ENCODE measurements at places on chromosomes 3 and 15.
A peak's percentile ranks its signal among the peaks of the same experiment; 100 is the strongest.

- DNase-seq = peak; percentile 82
These were observed 51.0 kb downstream of the VGLL4 start for GRCh38 chr3:11592445-11593298.

DNA sequence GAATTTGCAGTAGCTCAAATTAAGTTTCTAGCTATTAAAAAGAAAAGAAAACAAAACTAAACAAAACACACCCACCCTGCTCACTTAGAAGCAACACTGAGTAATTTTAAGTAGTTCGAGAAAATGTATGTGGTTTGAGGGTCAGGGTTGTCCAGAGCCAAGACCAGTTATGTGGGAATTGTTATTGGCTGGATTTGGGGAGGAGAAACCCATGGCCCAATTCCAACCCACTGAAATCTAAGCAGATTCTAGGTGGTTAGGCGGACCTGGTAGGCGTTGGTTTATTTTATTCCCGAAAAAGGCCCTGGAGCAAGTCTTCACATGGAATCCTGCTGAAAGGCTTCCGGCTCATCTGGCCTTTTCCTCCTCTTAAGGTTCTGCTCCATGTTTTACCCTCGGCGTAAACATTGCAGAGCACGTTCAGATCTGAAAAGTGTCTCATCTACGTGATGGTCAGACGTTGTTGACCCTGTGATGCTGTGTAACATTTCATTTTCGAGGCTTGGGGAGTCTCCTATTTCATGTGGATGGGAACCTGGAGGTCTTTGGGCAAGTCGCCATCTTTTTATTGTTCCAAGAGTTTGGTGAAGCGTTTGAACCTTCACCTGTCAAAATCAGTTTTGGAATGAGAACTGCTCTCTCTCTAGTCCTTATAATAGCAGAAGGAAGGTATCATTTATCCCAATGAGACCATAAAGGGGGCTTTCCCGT is 64.0 kb downstream of the FLNB start:
- no peak for DNase-seq

- DNase-seq = no peak
These were observed 204.9 kb downstream of the CNTN4 start for GRCh38 chr3:2303566-2303965.

GRCh38 chr3:130843441-130843840 is 50.4 kb upstream of the ATP2C1 start:
- no peak for DNase-seq

GRCh38 chr3:9778143-9779074 is 8.7 kb upstream of the CAMK1 start:
- DNase-seq = no peak

DNA sequence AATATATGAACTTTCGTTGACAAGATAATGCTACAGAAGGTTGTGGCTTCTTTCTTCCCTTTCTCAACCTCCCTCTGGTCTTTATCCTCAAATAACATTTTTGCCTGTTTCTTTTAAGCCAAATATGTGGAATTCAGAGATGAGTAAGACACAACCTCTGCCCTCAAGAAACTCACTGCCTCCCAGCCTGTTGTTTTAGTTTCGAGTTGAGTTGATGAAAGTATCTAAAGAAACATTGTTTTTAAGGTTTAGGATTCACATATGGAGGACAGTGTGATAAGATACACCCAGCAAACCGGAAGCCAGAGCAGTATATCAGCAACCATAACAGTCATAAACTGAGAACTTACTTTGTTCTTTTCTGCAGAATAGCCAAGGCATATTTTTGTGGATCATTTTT is 218.6 kb downstream of the THSD4 start:
- DNase-seq = no peak

DNA sequence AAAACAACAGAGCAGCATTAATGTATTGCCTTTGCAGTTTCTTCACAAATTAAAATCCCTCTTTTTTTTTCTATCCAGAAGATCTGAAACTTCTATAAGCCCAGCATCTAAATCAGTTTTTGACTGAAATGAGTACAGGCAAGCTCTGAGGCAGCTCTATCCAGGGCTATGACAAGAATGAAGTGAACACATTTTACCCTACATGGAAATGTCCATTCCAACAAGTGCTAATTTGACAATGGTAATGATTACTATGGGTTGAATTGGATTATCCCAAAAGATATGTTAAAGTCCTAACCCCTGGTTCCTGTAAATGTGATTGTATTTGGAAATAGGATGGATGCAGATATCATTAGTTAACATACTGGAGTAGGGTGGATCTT is 115.7 kb downstream of the RPL22L1 start:
- DNase-seq = no peak

DNA sequence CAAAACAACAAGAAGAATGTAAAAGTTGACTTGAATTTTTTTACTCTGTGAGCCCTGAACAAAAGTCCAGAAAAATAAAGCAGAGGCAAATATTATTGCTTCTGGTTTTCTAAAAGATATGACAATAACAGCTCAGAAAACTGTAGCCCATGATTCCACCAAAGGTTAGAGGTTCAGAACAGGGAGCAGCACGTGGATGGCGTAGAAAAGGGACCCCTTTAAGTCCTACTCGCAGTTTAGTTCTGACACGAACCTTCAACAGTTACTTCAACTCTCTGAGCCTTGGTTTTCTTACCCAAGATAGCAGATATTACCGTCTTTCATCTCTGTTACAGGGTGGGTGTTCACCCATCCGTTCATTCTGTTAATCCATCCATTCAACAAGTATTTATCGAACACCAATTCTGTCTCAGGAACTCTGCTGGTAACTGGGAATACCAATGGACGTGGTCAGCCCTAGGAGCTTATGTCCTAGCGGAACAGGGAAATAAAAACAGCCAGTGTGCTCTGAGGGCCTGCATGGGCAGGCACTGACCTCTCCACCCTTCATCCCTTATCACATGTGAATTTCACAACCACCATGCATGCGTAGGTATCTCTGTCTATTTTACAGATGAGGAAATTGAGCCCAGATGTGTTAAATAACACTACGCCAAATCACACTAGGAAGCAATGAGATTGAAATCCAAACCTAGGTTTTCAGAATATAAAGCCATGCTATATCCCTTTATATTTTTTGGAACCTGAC is 274.2 kb upstream of the ICE2 start:
- DNase-seq = no peak

DNA sequence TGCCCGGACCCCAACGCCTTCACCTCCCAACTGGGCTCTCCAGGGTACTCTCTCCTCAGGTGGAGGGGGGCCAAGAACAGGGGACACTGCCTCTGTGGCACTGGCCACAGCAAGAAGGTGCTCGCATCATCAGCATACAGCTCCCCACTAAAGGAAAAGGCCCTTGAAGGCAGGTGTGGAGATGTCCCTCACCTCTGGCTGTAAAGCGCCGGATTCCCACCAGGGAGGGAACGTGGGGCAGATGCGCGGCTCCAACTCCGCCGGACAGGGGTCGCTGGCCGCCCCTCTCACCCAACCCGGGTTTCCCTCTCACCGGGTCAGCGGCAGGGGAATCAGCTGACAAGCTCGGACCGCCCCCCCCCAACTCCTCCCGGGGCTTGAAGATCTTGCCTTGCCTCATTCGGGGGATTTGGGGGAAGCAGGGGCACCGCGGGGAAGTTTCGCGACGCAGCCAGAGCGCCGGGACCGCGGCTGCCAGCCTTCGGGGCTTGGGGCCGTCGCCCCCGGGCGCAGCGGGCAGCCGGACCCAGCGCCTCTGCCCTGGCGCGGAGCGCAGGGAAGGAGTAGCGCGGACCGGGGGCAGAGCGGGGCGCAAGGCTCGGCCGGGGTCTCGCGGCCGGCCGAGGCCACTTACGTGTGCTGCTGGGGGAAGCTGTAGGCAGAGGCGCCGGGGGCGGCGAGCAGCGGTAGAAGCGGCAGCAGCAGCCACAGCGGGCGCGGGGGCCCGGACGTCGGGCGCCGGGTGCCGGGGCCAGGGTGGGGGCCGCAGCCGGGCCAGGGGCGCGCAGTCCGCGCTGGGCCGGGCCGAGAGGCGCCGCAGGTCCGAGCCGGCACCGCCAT is 630 bp downstream of the CACNA2D2 start:
- peak; percentile 11 for DNase-seq

- no peak for DNase-seq
These were observed 220.2 kb upstream of the LRTM1 start for GRCh38 chr3:55147856-55148720.

DNA sequence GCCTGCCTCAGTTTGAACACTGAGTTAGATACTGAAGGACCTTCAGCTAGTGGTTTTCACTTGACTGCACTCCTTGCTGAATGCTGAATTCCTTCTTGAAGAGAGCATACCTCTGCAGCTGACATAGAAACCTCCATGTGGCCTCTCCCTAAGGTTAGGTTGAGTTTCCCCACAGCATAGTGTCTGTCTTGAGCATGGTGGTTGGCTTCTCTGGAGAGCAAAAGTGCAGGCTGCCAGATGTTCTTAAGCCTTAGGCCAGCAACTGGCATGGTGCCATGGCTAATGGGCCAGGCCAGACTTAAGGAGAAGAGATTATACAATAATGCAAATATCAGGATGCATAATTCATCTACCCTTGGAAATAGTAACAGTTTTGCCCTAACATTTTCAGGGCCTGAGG is 545.6 kb upstream of the ZNF385D start:
- DNase-seq = peak; percentile 19

DNA sequence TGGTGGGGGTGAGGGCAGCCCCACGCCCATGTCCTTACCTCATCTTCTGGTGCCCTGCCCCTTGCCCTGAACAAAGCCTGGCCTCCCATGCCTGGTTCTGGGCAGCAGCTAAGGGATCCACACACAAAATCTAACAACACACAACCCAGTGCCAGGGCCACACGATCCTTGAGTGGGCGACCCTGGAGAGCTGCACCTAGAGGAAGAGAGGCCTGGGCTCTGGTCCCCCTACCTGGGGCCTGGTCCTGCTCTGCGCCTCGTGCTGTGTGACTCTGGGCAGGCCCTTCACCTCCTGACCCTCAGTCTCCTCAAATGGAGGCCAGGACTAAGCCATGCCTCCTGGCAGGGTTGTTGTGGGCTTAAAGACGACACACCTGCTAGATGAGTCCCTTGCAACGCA is 20.0 kb upstream of the C3orf22 start:
- DNase-seq = no peak

GRCh38 chr3:124611520-124611919 is 118.7 kb upstream of the UMPS start:
- no peak for DNase-seq

GRCh38 chr3:5187920-5188418 is 462 bp downstream of the EDEM1 start:
- DNase-seq = peak; percentile 54

DNA sequence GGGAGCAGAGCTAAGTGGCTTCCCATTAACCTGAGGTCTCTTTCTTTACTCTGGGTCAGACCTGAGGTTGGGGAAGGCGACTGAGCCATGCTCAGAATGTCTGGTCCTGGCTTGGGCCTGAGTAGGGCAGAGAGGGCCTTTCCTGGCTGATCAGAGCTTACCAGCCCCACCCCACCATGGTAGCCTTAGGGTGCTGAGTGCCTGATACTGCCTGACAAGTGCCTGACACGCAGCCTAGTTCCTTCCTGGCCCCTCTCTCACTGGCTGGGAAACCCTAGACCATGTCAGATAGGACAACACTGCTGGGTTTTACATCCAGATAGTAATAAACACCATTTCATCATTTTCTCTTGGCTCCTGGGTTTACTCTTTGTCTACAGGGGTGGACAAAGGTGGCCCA is 25.8 kb upstream of the DOCK3 start:
- DNase-seq = no peak

DNA sequence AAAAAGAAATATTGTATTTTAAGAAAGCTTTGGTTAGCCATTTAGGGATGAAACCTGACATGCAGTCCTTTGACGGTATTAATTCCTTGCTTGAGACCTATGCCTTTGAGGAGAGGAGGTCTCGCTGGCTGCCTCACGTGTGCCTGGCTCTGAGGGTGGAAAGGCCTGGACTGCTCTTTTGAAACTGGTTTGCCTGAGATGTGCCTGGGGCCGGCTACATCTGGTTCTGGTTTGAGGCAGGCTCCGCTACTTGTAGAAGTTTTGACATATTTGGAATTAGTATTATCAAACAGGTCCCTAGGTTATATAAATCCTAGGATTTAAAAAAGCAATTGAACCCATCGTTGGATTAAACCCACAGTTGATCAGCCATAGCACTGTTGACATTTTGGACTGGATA is 6.5 kb downstream of the NISCH start:
- DNase-seq = no peak

- no peak for DNase-seq
These were observed 388.6 kb upstream of the DPH6 start for GRCh38 chr15:35934383-35935049.

GRCh38 chr15:92402751-92403150 is 9.1 kb downstream of the ST8SIA2 start:
- no peak for DNase-seq

DNA sequence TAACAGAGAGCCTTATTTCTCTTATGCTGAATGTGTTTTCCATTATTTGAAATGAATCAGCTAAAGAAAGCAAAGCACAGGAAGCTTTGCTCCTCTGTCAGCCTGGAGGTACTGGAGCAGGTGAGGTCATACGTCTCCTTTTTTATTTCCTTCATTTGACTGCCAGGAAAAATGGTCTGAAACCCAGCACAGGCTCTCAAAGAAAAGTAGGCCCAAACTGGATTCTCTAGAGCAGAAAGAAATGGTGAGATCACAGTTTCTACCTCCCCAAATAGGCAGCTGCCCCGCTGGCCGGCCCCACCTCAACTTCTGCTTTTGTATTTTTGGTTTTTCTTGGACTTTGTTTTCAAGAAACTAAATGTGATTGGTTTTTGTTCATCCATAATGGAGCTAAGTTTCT is 95.1 kb downstream of the RPL39L start:
- peak; percentile 65 for DNase-seq

DNA sequence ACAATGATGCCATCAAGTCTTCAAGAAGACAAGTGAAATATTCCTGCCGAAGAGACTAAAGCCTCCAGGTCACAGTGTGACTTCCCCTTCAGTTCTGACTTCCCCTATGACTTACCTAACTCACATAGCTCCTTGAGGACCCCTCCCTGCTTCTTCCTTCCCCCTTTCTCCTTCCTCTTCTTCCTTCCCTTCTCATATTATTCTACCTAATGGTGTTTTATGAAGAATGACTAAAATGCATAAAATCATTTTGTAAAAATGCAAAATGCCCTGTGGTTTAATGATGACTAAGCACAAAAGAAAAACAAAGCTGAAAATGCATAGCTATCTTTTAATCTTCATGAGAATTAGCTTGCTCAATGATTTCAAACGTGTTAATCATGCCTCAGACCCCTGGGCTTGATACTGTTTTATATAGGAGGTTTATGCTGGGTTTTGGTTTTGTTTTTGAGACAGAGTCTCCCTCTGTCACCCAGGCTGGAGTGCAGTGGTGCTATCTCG is 26.1 kb upstream of the TM4SF4 start:
- DNase-seq = no peak

DNA sequence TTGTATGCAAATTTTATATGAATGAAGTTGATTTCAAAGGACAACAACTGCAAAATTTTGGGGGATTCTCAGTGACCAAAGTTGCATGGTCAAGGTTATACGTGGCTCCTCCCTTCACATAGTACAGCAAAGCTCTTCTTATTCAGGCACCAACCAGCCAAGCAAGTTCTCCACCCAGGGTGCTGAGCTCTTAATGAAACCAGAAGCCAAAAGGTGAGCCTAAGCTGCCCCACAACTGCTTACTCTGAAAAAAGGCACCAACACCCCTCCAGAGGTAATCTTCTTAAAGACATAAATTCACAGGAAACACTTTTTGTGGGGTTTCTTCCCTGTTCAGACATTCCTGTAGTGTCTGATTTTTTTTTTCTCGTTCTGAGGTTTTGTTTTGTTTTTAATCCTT is 106.1 kb upstream of the GMNC start:
- no peak for DNase-seq
